ENCODE measurements at places on chromosomes 5 and 9. TPM values are rescaled to one million over a fixed set of nuclear protein-coding genes. Genes with fewer than 3 reads are reported as not detected.

- DNase-seq = no peak
- H3K4me3 ChIP-seq = no peak overlapping the region
- no peaks in the 10 kb centered on the region for H3K27me3 ChIP-seq
- H3K27ac ChIP-seq = no peak overlapping the region
- H3K36me3 ChIP-seq = no peaks in the 10 kb centered on the region
Measured at GRCh38 chr9:10268531-10269485, 344.0 kb downstream of the PTPRD start.

GRCh38 chr5:154285661-154286408, 95.3 kb downstream of the GALNT10 start:
- H3K27ac ChIP-seq = peak overlapping the region; percentile 42
- H3K4me1 ChIP-seq = peaks cover 84% of the 10 kb centered on the region
- H3K36me3 ChIP-seq = peaks cover 4% of the 10 kb centered on the region
- DNase-seq = no peak
- no peak overlapping the region for H3K4me3 ChIP-seq

GRCh38 chr5:117942861-117943519, 1045.4 kb downstream of the DTWD2 start:
- no peaks in the 10 kb centered on the region for H3K4me1 ChIP-seq
- DNase-seq = no peak
- H3K27me3 ChIP-seq = no peaks in the 10 kb centered on the region
- H3K4me3 ChIP-seq = no peak overlapping the region
- peaks cover 4% of the 10 kb centered on the region for H3K36me3 ChIP-seq
- H3K27ac ChIP-seq = no peak overlapping the region

DNA sequence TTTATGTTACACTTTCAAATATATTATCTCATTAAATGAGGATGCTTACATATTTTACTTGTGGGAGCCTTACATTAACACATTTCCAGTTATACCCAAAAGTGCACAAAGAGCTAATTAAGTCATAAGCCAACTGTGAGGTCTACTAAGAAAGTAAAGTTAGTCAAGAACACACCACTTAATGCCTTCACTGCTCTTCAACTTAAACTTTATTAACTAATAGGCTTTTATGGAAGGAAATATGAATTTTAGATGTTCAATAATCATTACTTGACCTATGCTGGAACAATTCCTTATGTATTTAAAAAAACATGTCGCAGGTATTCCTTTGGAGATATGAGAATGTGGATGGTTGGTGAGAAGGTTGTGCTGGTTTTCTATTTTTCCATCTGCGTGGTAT, 3.4 kb downstream of the ST8SIA4 start:
- H3K36me3 ChIP-seq = peaks cover 11% of the 10 kb centered on the region
- DNase-seq = no peak
- H3K4me1 ChIP-seq = peaks cover 79% of the 10 kb centered on the region
- H3K27me3 ChIP-seq = peaks cover 11% of the 10 kb centered on the region

DNA sequence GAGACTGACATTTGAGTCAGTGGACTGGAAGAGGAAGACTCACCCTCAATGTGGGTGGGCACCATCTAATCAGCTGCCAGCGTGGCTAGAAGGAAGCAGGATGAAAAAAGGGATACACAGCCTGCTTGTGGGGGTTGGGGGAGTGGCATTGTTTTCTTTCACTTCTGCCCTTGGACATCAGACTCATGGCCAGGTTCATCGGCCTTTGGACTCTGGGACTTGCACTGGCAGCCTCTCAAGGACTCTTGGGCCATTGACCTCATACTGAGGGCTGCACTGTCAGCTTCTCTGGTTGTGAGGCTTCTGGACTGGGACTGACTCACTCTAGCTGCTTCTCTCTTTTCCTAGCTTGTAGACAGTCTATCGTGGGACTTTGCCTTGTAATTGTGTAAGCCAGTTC, 374.9 kb downstream of the TLE1 start:
- H3K27me3 ChIP-seq = no peaks in the 10 kb centered on the region
- no peaks in the 10 kb centered on the region for H3K36me3 ChIP-seq
- H3K27ac ChIP-seq = no peak overlapping the region

DNA sequence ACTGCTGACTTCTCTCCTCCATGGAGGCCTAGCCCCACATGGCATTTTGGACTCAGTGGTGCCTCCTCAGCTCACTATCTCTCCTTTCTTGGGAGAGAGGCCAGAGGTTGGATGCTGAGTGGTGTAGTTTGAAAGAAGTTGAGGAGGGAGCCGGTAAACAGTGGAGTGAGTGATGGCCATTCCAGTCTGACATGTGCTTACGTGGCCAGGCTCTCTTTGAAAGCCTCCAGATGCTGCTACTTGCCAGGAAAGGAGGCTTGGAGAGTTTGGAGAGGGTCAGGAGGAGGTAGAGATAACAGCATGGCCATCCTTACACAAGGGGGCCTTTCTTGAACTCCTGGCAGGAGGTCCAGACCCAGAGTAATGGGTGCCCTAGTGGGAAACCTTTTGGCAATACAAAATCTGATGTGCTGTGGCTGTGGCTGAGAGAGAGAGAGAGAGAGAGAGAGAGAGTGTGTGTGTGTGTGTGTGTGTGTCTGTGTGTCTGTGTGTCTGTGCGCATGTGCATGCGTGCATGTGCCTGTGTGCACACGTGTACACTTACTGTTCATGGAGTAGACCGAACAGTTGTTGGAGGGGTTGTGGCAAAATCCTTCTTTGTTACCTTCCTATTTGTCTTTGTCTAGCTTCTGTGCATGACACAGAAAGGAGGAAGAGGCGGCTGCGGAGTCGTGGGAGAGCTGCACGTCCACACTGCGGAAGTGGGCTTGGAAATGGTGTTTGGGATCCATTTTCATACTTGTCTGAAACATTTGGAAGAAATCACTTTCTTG, 37.8 kb downstream of the RALGPS1 start:
- H3K36me3 ChIP-seq = peaks cover 4% of the 10 kb centered on the region
- no peak overlapping the region for H3K4me3 ChIP-seq
- peaks cover 3% of the 10 kb centered on the region for H3K27me3 ChIP-seq
- no peaks in the 10 kb centered on the region for H3K4me1 ChIP-seq
- H3K27ac ChIP-seq = no peak overlapping the region
- no peak for DNase-seq

GRCh38 chr9:132609184-132609583, 26.8 kb downstream of the BARHL1 start:
- H3K36me3 ChIP-seq = peaks cover 44% of the 10 kb centered on the region
- DNase-seq = no peak
- H3K4me3 ChIP-seq = no peak overlapping the region
- H3K4me1 ChIP-seq = no peaks in the 10 kb centered on the region

DNA sequence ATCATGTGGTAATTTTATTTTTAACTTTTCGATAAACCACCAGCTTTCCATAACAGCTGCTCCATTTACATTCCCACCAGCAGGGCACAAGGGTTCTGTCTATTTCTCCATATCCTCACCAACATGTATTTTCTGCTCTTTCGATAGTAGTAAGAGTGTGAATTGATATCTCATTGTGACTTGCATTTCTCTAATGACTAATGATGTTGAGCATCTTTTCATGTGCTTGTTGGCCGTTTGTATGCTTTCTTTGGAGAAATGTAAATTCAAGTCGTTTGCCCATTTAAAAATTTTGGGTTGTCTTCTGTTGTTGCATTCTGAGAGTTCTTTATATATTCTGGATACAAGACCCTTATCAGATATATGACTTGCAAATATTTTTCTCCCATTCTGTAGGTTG, 45.9 kb downstream of the PSD2 start:
- H3K27ac ChIP-seq = no peak overlapping the region
- peaks cover 3% of the 10 kb centered on the region for H3K4me1 ChIP-seq
- no peak for DNase-seq
- H3K4me3 ChIP-seq = no peak overlapping the region
- H3K36me3 ChIP-seq = peaks cover 3% of the 10 kb centered on the region

- H3K4me1 ChIP-seq = no peaks in the 10 kb centered on the region
- H3K36me3 ChIP-seq = no peaks in the 10 kb centered on the region
- H3K27me3 ChIP-seq = peaks cover 14% of the 10 kb centered on the region
- H3K27ac ChIP-seq = no peak overlapping the region
- no peak for DNase-seq
Measured at GRCh38 chr5:102554728-102555127, 55.9 kb upstream of the SLCO6A1 start.

The NSG2 gene
- not detected for polyA plus RNA-seq

The AFAP1L1 gene
- polyA plus RNA-seq = 0.28 TPM

The OSMR gene
- polyA plus RNA-seq = not detected

All from immature natural killer cell (primary cell).